Mucosa of gallbladder (tissue), 1 donor: ENCODE measurements at places on chromosomes 16 and 17. TPM values are rescaled to one million over a fixed set of nuclear protein-coding genes. Genes with fewer than 3 reads are reported as not detected.

Gene TEX19
- not detected for total RNA-seq

Gene OSBPL7
- total RNA-seq: 39.3 TPM

Gene KRTAP2-3
- not detected for total RNA-seq

Gene TUBB3
- 9.5 TPM for total RNA-seq

Gene TMEM106A
- total RNA-seq: 10.8 TPM

Gene KRT32
- not detected for total RNA-seq

Gene ARHGAP44
- total RNA-seq: 40.9 TPM

Gene C17orf67
- 5.1 TPM for total RNA-seq

Gene CDH5
- 23.0 TPM for total RNA-seq

Gene ASIC2
- total RNA-seq: 0.06 TPM

Gene ASB16
- total RNA-seq: 0.58 TPM

Gene NHLRC4
- total RNA-seq: 1.2 TPM

Gene CLEC18B
- total RNA-seq: 6.0 TPM

Gene GLP2R
- total RNA-seq: 23.5 TPM

Gene KIFC3
- total RNA-seq: 39.3 TPM

Gene MYH1
- total RNA-seq: 0.52 TPM

Gene SSTR5
- 5.8 TPM for total RNA-seq

Gene NTN3
- total RNA-seq: 0.46 TPM

Gene KCNG4
- total RNA-seq: not detected

Gene SLC52A1
- not detected for total RNA-seq

Gene DOC2B
- total RNA-seq: 4.5 TPM

Gene HOXB2
- 23.4 TPM for total RNA-seq

Gene TEKT1
- not detected for total RNA-seq

Gene NT5M
- 3.2 TPM for total RNA-seq

Gene WFIKKN1
- 1.7 TPM for total RNA-seq

Gene JPT1
- 183 TPM for total RNA-seq

Gene CCDC92B
- total RNA-seq: 0.14 TPM

Gene MED13
- total RNA-seq: 72.6 TPM

Gene SRSF2
- 130 TPM for total RNA-seq

Gene GPR139
- total RNA-seq: not detected

Gene CAMTA2
- 68.0 TPM for total RNA-seq

Gene CCL8
- 1.2 TPM for total RNA-seq

Gene KRT33A
- not detected for total RNA-seq

Gene SOST
- not detected for total RNA-seq

Gene GAS2L2
- total RNA-seq: not detected

Gene FAM83G
- 35.0 TPM for total RNA-seq

Gene CCL1
- total RNA-seq: not detected

Gene HOXB1
- total RNA-seq: not detected

Gene ANKRD40CL
- total RNA-seq: 10.9 TPM

Gene B3GNT9
- total RNA-seq: 14.1 TPM

Gene ABCA8
- 19.2 TPM for total RNA-seq

Gene ANKFN1
- total RNA-seq: 1.3 TPM

Gene ACAP1
- total RNA-seq: 24.2 TPM

Gene KRT17
- not detected for total RNA-seq

Gene PRSS36
- 5.7 TPM for total RNA-seq

Gene EMP2
- 38.3 TPM for total RNA-seq

Gene STH
- not detected for total RNA-seq

Gene KRTAP1-5
- total RNA-seq: not detected

Gene NPIPB9
- total RNA-seq: not detected

Gene PLLP
- 206 TPM for total RNA-seq

Gene NPTX1
- total RNA-seq: 5.7 TPM

Gene PABPN1L
- total RNA-seq: not detected

Gene CACNA1H
- total RNA-seq: 133 TPM

Gene SPATA22
- total RNA-seq: 0.32 TPM

Gene VAT1L
- total RNA-seq: 12.2 TPM

Gene MSI2
- 133 TPM for total RNA-seq
